ENCODE measurements at places on chromosomes 3 and 15. TPM values are rescaled to one million over a fixed set of nuclear protein-coding genes. Genes with fewer than 3 reads are reported as not detected.

The CMTM8 gene
- total RNA-seq: 3.3 TPM

The ABHD14A gene
- 16.0 TPM for total RNA-seq

The EFCAB12 gene
- 0.39 TPM for total RNA-seq

- no peaks in the 10 kb centered on the region for H3K4me1 ChIP-seq
- no peaks in the 10 kb centered on the region for H3K27me3 ChIP-seq
- H3K36me3 ChIP-seq: no peaks in the 10 kb centered on the region
- no peak overlapping the region for H3K4me3 ChIP-seq
- H3K27ac ChIP-seq: no peak overlapping the region
These were observed 74.1 kb downstream of the MSL2 start for GRCh38 chr3:136122006-136122405.

The FAIM gene
- 8.5 TPM for total RNA-seq

The TYRO3 gene
- total RNA-seq: 2.0 TPM

- H3K27ac ChIP-seq: no peak within 1 kb of the TSS
- no peaks in the 10 kb centered on the region for H3K4me1 ChIP-seq
- H3K36me3 ChIP-seq: no peaks in the 10 kb centered on the region
- H3K4me3 ChIP-seq: no peak within 1 kb of the TSS
These were observed at the start of gene MYLK for GRCh38 chr3:123884203-123884831. TSS of gene MYLK (minus strand) at chr3:123884332. CDS start at chr3:123793841, 90,491 bp downstream.

- H3K36me3 ChIP-seq: no peaks in the 10 kb centered on the region
- no peak for DNase-seq
- H3K4me1 ChIP-seq: peaks cover 16% of the 10 kb centered on the region
- H3K4me3 ChIP-seq: peak overlapping the region; percentile 83
- H3K27me3 ChIP-seq: no peaks in the 10 kb centered on the region
These were observed 848 bp downstream of the NCEH1 start for GRCh38 chr3:172709774-172710663.

- DNase-seq: no peak
- peaks cover 17% of the 10 kb centered on the region for H3K27me3 ChIP-seq
- H3K4me1 ChIP-seq: peaks cover 26% of the 10 kb centered on the region
- no peaks in the 10 kb centered on the region for H3K36me3 ChIP-seq
- H3K27ac ChIP-seq: no peak overlapping the region
- H3K4me3 ChIP-seq: no peak overlapping the region
These were observed 2.2 kb downstream of the LTK start for GRCh38 chr15:41511331-41511898.

GRCh38 chr15:43749690-43750345 is 3.6 kb downstream of the PDIA3 start:
- H3K27me3 ChIP-seq: no peaks in the 10 kb centered on the region
- peaks cover 54% of the 10 kb centered on the region for H3K4me1 ChIP-seq
- peak overlapping the region; percentile 50 for H3K27ac ChIP-seq
- peak overlapping the region; percentile 20 for H3K4me3 ChIP-seq
- peaks cover 26% of the 10 kb centered on the region for H3K36me3 ChIP-seq

DNA sequence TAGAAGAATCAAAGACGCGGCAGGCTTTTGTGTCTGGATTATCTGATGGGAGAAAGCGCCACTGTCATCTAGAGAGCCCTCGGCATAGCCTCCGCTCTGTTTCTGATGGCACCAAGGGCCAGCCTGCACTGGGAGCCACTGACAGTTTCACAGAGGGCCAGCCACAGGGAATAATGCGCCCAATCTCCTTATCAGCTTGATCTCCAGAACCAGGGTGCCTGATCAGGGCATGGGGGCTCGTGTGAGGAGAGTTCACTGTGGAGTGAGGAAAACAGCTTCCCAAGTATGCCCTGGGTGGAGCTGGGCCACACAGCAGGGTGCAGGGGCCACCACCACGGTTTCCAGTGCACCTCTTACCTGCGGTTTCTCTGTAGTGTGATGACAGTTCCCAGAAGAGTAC is 29.8 kb upstream of the CLK3 start:
- H3K4me3 ChIP-seq: no peak overlapping the region
- H3K27me3 ChIP-seq: no peaks in the 10 kb centered on the region
- no peak for DNase-seq
- no peak overlapping the region for H3K27ac ChIP-seq

GRCh38 chr3:32140943-32141342 is 34.5 kb downstream of the GPD1L start:
- no peaks in the 10 kb centered on the region for H3K36me3 ChIP-seq
- H3K27me3 ChIP-seq: no peaks in the 10 kb centered on the region

The FBXO40 gene
- total RNA-seq: not detected

The TMCO5A gene
- total RNA-seq: not detected

The VGLL3 gene
- not detected for total RNA-seq

DNA sequence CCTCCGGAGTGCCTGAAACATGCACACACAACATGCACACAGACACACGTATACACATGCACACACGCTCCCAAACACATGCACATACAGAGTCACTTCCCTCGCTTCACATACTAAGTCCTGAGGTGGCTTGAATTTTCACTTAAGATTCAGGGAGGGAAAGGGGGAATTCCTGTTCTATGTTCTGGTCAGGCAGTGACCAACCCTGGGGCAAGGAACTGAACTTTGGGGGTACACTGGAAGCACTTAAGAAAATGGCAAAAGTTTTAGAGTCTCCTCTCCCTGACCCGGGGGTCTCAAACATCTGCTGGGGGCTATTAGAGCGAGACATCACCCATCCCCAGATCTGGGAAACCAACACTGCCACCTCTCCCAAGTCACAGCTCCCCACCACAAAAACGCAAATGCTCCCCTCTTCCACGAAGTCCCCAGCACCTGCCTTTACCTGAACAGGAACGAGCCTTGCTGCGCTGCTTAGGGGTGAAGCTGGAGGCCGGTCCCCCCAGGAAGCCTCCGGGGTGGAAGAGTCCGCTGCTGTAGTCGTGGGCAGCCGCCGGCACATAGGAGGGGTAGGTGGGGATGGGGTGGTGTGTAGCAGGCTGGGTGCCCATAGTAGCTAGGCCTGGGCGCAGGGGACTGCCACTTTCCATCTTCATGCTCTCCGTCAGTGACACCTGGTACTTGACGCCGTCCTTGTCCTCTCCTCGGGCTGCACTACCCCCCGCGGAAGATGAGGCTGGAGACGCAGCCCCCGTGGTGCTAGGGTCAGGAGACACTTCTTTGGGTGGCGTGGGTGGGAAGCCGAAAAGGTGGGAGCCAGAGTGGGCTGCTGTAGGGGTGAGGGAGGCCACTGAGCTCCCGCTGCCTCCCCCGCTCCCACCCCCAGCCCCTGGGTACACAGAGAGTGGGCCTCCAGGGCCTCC is 7.5 kb downstream of the GATA2 start:
- no peaks in the 10 kb centered on the region for H3K36me3 ChIP-seq
- H3K4me3 ChIP-seq: no peak overlapping the region
- H3K27me3 ChIP-seq: peaks cover 61% of the 10 kb centered on the region

GRCh38 chr15:101455291-101456025 is 34.0 kb downstream of the PCSK6 start:
- H3K27me3 ChIP-seq: no peaks in the 10 kb centered on the region
- no peak overlapping the region for H3K27ac ChIP-seq
- H3K36me3 ChIP-seq: no peaks in the 10 kb centered on the region
- no peak overlapping the region for H3K4me3 ChIP-seq

DNA sequence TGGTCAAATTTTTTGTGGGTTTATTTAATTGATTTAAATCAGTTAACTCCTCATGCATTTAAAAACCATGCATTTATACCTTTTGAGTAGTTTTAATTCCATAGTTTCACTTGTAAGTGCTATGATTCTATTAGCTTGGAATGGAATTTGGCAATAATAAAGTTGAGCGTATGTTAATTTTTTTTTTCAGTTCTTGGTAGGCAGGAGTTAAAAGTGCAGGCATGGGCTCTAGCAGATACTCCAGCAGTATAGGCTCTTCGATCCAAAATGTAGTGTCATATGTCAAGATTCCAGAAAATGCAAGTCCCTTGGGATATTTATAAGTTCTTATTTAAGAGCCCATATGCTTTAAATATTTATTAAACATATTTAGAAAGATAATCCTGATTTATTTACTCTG is 70.3 kb downstream of the LYSMD4 start:
- no peak overlapping the region for H3K27ac ChIP-seq
- H3K4me1 ChIP-seq: no peaks in the 10 kb centered on the region
- DNase-seq: no peak
- no peak overlapping the region for H3K4me3 ChIP-seq

The TGM4 gene
- not detected for total RNA-seq

- no peak for DNase-seq
- no peaks in the 10 kb centered on the region for H3K36me3 ChIP-seq
- no peak overlapping the region for H3K4me3 ChIP-seq
- H3K27ac ChIP-seq: no peak overlapping the region
These were observed 2.3 kb downstream of the FBN1 start for GRCh38 chr15:48643206-48643605.

GRCh38 chr3:177523872-177524438 is 326.7 kb upstream of the TBL1XR1 start:
- peaks cover 6% of the 10 kb centered on the region for H3K4me1 ChIP-seq
- no peak overlapping the region for H3K27ac ChIP-seq
- no peaks in the 10 kb centered on the region for H3K27me3 ChIP-seq
- H3K4me3 ChIP-seq: no peak overlapping the region
- H3K36me3 ChIP-seq: no peaks in the 10 kb centered on the region
- DNase-seq: no peak

GRCh38 chr3:158671821-158672214 is 630 bp downstream of the LXN start:
- H3K4me1 ChIP-seq: peaks cover 11% of the 10 kb centered on the region
- H3K27ac ChIP-seq: peak overlapping the region; percentile 2
- H3K36me3 ChIP-seq: peaks cover 9% of the 10 kb centered on the region
- no peaks in the 10 kb centered on the region for H3K27me3 ChIP-seq
- H3K4me3 ChIP-seq: peak overlapping the region; percentile 72
- no peak for DNase-seq
